Activated naive CD4-positive, alpha-beta T cell treated with anti-CD3 and anti-CD28 coated beads for 36 hours (primary cell): ENCODE measurements at places on chromosomes 2 and 18.

DNA sequence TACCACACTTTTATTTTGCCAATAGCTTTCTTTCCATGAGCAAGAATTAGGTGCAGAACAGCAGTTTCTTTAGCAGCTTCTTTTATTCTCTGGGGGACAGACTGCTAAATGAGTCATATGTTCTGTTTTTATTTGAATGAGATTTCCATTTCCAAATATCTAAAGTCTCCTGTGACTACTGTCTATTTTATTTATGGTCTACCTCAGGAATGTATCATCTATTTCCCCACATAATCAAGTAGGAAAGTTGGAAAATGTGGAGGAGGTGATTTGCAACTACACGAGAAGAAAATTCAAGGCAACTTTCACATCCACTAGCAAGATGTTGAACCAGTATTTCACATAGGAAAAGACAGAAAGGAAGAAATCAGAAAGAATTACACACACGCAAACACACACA, 139.9 kb upstream of the MEX3C start:
- H3K4me3 ChIP-seq: no peak overlapping the region
- H3K36me3 ChIP-seq: no peaks in the 10 kb centered on the region
- peaks cover 4% of the 10 kb centered on the region for H3K4me1 ChIP-seq
- no peak overlapping the region for H3K27ac ChIP-seq
- DNase-seq: no peak
- peaks cover 13% of the 10 kb centered on the region for H3K27me3 ChIP-seq

- H3K4me3 ChIP-seq: no peak overlapping the region
- no peak for DNase-seq
- no peaks in the 10 kb centered on the region for H3K27me3 ChIP-seq
- no peaks in the 10 kb centered on the region for H3K4me1 ChIP-seq
These were observed 538.3 kb upstream of the CDH2 start for GRCh38 chr18:28715206-28715605.

GRCh38 chr2:236689393-236689700, 119.7 kb downstream of the ACKR3 start:
- H3K27me3 ChIP-seq: peaks cover 2% of the 10 kb centered on the region
- no peaks in the 10 kb centered on the region for H3K36me3 ChIP-seq
- H3K4me1 ChIP-seq: no peaks in the 10 kb centered on the region
- H3K27ac ChIP-seq: no peak overlapping the region
- no peak overlapping the region for H3K4me3 ChIP-seq

GRCh38 chr18:50315100-50315871, 27.8 kb upstream of the CXXC1 start:
- no peak overlapping the region for H3K27ac ChIP-seq

DNA sequence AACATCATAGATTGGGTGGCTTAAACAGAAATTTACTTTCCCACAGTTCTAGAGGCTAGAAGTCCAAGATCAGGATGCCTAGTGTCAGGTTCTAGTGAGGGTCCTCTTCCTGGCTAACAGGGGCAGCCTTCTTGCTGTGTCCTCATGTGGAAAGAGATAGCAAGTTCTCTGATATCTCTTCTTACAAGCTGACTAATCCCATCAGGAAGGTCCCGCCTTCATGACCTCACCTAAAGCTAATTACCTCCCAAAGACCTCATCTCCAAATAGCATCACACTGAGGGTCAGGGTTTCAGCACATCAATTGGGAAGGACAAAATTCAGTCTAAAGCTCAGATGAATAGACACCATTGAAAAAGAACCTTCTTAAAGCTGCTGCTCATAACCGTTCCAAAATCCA, 22.9 kb downstream of the ACVR1 start:
- H3K36me3 ChIP-seq: peaks cover 22% of the 10 kb centered on the region
- no peak for DNase-seq
- H3K4me3 ChIP-seq: no peak overlapping the region
- H3K27ac ChIP-seq: no peak overlapping the region

- no peak for DNase-seq
These were observed 140.0 kb downstream of the SEPTIN10 start for GRCh38 chr2:109473616-109474318.
